ENCODE measurements at places on chromosomes 2 and 18. TPM values are rescaled to one million over a fixed set of nuclear protein-coding genes. Genes with fewer than 3 reads are reported as not detected.

DNA sequence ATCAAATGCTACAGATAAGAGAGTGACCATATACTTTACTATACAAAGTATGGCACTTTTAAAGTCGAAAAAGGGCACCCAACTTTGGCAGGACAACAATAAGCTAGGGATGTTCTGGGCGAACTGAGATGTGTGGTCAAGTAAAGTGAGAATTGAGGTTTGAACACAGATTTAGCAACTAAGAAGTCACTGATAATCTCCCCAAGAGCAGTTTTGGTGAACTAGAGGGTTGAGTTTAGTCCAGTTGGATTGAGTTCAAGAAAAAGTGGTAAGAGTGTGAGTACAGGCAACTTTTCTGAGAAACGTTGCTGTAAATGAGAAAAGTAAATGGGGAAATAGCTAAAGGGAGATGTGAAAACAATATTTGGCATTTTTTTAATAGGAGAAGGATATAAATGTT lies 65.5 kb upstream of the TGFA start:
- no peak overlapping the region for H3K27ac ChIP-seq
- no peaks in the 10 kb centered on the region for H3K27me3 ChIP-seq
- H3K4me3 ChIP-seq, result no peak overlapping the region
- H3K4me1 ChIP-seq, result no peaks in the 10 kb centered on the region

GRCh38 chr2:8343031-8343430 lies 338.8 kb upstream of the ID2 start:
- no peak overlapping the region for H3K27ac ChIP-seq
- no peaks in the 10 kb centered on the region for H3K4me1 ChIP-seq
- H3K36me3 ChIP-seq, result no peaks in the 10 kb centered on the region
- DNase-seq, result no peak

DNA sequence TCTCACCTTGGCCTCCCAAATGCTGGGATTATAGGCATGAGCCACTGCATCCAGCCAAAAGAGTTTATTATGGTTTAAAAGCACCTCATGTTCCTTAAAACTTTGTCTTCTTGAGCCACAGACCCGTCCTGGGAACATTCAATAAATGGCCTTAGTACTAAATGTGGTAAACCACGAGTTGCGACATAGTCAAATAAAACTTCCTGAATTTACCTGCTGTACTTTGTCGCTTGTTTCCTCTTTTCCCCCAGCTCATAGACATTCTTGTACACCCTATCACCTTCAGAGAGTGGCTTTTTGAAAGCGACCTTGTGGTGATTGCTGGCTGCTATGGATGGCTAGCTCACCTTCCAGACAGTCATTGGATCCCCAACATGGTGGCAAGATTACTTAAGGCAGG lies 310.4 kb downstream of the LRRTM1 start:
- DNase-seq, result no peak
- no peaks in the 10 kb centered on the region for H3K36me3 ChIP-seq
- no peaks in the 10 kb centered on the region for H3K4me1 ChIP-seq
- H3K27ac ChIP-seq, result no peak overlapping the region

Gene CYRIA
- 5.6 TPM for total RNA-seq

GRCh38 chr18:6170604-6171003 lies 244.1 kb downstream of the L3MBTL4 start:
- H3K4me1 ChIP-seq, result no peaks in the 10 kb centered on the region
- no peak overlapping the region for H3K27ac ChIP-seq
- no peak for DNase-seq
- H3K36me3 ChIP-seq, result no peaks in the 10 kb centered on the region
- no peak overlapping the region for H3K4me3 ChIP-seq

DNA sequence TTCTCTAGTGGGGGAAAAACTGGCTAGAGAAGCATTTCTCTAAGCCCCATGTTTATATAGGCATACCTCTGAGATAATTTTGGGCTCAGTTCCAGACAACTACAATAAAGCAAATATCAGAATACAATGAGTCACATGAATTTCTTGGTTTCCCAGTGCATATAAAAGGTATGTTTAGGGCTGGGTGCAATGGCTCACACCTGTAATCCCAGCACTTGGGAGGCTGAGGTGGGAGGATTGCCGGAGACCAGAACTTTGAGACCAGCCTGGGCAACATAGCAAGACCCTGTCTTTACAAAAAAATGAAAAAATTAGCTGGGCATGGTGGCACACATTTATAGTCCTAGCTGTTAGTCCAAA lies 22.2 kb downstream of the TSN start:
- no peaks in the 10 kb centered on the region for H3K27me3 ChIP-seq
- no peaks in the 10 kb centered on the region for H3K36me3 ChIP-seq
- no peaks in the 10 kb centered on the region for H3K4me1 ChIP-seq
- H3K4me3 ChIP-seq, result no peak overlapping the region

- H3K36me3 ChIP-seq, result no peaks in the 10 kb centered on the region
- H3K27me3 ChIP-seq, result no peaks in the 10 kb centered on the region
- no peak overlapping the region for H3K4me3 ChIP-seq
Observed at GRCh38 chr2:20104900-20105545, 53.6 kb upstream of the LAPTM4A start.

DNA sequence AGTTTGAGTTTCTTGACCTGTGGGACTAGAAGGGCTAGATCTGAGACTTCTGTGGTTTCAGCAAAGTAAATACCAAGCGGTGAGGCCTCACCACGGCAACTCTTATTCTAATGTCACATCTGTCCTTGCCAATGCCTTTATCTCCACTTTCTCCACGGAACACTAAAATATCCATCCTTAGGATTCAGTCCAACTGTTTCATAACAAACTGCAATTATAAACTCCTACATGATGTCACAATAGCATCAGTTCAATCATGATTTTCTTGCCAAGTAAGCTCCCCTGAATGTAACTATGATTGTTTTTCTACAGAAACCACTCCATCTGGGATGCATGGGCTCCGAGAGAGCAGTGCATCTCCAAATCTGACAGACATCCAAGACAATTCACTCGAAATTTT lies 79.6 kb downstream of the LRATD1 start:
- H3K27me3 ChIP-seq, result no peaks in the 10 kb centered on the region
- no peak overlapping the region for H3K4me3 ChIP-seq
- no peak overlapping the region for H3K27ac ChIP-seq
- DNase-seq, result no peak

Gene SH3RF3
- total RNA-seq, result 37.4 TPM

GRCh38 chr2:144181001-144181400 lies 338.9 kb downstream of the ZEB2 start:
- H3K27me3 ChIP-seq, result no peaks in the 10 kb centered on the region
- no peak overlapping the region for H3K4me3 ChIP-seq
- DNase-seq, result no peak
- H3K27ac ChIP-seq, result no peak overlapping the region
- no peaks in the 10 kb centered on the region for H3K36me3 ChIP-seq
- H3K4me1 ChIP-seq, result no peaks in the 10 kb centered on the region

DNA sequence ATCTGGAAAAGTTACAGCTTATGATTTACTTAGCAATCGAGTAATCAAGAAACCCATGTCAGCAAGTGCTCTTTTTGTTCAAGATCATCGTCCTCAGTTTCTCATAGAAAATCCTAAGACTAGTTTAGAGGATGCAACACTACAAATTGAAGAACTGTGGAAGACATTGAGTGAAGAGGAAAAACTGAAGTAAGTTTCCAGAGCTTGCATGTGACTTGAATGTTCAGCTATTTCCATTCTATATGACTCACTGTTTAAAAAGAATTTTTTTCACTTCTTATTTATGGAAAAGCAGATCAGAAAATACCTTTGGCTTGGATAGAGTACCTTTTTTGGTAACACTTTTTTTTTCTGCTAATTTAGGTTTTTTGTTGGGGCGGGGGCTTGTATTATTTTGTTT lies 70.7 kb downstream of the PMS1 start:
- DNase-seq, result no peak
- H3K27me3 ChIP-seq, result no peaks in the 10 kb centered on the region
- no peak overlapping the region for H3K4me3 ChIP-seq
- H3K27ac ChIP-seq, result no peak overlapping the region

Gene PLGLB1
- total RNA-seq, result 2.0 TPM

DNA sequence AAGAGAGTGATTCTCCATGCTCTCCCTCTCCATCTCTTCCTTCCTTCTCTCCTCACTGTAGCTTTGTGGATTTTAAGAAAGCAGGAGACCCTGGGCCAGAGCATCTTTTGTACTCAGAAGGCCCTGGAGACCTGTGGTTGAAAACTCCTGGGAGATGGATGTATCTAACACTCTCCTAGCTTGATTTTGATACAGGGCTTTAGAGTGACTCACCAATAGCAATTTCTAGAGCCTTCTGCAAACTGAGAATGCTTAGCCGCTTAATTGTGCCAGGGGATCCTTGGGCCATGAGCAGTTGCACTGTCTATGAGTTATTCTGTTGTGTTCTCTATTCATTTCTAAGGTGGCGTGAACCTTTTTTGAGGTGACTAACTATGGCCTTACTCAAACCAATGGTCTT lies 17.7 kb downstream of the HOXD1 start:
- DNase-seq, result no peak
- H3K27ac ChIP-seq, result no peak overlapping the region
- H3K36me3 ChIP-seq, result no peaks in the 10 kb centered on the region
- no peaks in the 10 kb centered on the region for H3K27me3 ChIP-seq
- no peaks in the 10 kb centered on the region for H3K4me1 ChIP-seq
- no peak overlapping the region for H3K4me3 ChIP-seq

DNA sequence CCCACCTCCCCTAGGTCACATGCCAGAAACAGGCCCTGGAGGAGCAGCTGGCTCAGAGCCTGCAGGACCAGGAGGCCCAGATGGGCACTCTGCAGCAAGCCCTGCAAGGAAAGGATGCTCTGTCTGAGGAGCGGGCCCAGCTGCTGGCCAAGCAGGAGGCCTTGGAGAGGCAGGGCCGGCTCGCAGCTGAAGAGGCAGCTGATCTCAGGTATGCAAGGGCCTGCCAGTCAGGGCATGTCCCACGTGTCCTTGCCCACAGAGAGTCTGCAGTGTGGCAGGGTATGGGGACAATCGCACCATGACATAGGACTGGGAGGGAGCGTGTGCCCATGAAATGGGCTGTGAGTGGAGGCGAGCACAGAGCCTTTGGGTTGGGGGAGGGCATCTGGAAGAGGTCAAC lies 39.9 kb downstream of the CROCC2 start:
- no peaks in the 10 kb centered on the region for H3K27me3 ChIP-seq
- H3K27ac ChIP-seq, result no peak overlapping the region
- H3K4me1 ChIP-seq, result no peaks in the 10 kb centered on the region
- H3K4me3 ChIP-seq, result no peak overlapping the region

Gene FOXD4L1
- total RNA-seq, result not detected

DNA sequence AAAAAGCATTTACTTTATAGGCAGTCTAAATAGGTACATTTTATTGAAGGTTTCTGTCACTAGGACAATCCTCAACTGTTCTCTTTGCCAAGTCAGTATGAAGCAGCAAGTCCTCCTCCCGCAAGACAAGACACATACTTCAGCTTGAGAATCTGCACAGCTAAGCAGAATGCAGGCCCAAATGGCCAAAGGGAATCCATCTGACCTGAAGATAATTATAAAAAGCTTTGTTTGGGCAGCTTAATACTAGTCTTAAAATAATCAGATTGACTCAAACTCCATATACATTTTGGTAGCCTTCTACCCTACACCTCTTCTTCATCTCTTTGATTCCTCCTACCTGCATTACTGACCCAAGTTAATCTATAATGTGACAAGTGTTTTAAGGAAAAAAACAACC lies 1.8 kb downstream of the LANCL1 start:
- H3K27me3 ChIP-seq, result no peaks in the 10 kb centered on the region
- H3K4me1 ChIP-seq, result peaks cover 7% of the 10 kb centered on the region
- no peak overlapping the region for H3K27ac ChIP-seq
- no peak overlapping the region for H3K4me3 ChIP-seq

- no peaks in the 10 kb centered on the region for H3K4me1 ChIP-seq
- H3K27me3 ChIP-seq, result no peaks in the 10 kb centered on the region
- H3K36me3 ChIP-seq, result no peaks in the 10 kb centered on the region
- DNase-seq, result no peak
- no peak overlapping the region for H3K27ac ChIP-seq
Observed at GRCh38 chr2:146037334-146037870, 1517.5 kb upstream of the ZEB2 start.

DNA sequence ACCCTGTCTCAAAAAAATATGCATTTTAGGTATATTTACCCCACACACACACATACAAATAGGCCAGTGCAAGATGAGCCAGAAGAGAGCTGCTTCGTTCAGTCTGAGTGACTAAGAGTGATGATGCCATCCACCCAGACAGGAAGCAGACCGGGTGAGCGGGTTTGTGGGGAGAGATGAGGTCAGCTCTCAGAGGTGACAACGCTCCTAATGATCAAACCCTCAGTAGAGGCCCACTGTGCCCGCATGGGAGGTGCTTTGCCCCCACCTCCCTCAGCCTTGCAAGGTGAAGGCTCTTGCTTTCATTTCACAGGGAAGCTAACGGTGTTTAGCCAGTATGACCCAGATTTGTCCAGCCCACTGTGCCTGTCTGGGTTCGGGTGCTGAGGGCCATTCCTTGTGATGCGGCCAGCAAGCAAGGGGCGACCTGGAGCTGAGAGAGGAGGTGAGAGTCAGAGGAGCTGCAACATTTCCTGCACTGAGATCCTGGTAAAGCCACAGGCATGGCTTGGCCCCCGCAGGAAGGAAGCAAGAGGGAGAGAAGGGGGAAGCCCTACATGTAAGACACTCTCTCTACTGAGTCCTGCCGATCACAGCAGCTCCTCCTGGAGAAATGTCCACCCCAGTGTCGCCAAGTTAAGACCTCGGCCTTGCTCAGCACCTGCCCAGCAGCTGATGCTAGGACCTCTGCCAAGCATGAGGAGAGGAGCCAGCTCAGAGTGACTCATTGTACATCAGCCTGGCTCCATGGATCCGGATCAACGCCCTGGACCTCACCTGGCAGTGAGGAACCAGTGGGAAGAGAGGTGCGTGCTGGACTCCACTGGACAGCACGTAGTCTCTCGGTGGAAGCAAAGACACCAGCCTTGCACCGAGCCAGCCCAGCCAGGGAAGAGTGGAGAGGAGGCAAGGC lies 37.0 kb downstream of the NIFK start:
- no peaks in the 10 kb centered on the region for H3K27me3 ChIP-seq
- H3K27ac ChIP-seq, result peak overlapping the region; percentile 58
- H3K36me3 ChIP-seq, result no peaks in the 10 kb centered on the region
- H3K4me1 ChIP-seq, result peaks cover 31% of the 10 kb centered on the region
- H3K4me3 ChIP-seq, result peak overlapping the region; percentile 33

DNA sequence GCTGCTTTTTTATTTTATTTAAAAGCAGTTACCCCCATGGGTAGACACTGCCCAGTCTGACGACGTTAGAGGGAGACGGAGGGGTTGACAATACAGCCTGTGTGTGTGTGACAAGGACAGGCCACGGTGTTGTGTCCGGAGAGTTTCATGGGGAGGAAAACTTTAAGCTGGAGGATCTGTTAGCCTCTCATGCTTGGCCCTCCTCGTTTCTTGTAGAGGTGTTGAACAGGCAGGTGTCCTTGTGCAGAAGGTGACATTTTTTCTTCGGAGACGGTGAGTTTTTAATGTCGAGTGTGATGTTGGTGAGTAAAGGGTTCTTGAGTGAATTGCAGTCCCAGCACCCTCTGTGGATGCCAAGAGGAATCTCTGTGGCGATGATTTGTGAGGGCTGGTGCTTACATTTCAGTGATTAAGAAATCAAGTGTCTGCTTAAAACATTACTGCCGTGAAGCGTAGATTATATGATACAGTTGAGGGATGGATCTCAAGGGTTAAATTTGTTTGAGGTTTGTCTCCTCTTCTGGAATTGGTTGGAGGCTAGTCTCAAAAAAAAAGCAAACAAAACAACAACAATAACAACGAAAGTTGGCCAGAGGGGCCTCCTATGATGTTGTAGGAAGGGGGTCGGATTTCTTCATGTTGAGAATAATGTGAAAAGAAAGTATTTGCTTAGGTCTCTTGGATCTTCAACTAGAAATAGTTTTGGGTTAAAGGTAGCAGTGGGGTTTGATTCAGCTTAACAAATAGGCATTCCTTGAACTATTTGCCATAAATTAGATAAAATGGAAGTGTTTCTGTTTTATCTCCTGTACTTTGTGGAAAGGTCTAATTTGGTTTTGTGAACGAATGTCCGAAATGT lies 1.6 kb downstream of the NCOA1 start:
- H3K36me3 ChIP-seq, result no peaks in the 10 kb centered on the region
- H3K4me3 ChIP-seq, result peak overlapping the region; percentile 93
- no peaks in the 10 kb centered on the region for H3K27me3 ChIP-seq

Measured in thoracic aorta (tissue), 2 donors.